ENCODE measurements at places on chromosomes 4 and X.

DNA sequence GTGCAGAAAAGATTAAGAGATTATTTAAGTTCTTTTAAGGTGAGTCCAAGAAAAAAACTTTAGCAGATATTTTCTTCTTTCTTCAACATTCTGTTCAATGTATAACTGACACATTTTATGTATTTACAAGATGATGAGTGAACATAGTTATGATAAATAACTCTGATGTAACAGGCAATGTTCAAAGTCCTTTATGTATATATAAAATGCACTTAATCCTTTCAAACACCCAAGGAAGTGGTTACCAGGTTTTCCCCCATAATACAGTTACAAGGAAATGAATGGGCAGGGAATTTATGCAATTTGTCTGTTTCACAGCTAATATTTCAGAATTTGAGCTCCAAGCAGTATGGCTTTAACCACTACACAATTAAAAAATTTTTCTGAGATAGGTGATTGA is 8.2 kb downstream of the CXCL3 start:
- DNase-seq, result no peak

DNA sequence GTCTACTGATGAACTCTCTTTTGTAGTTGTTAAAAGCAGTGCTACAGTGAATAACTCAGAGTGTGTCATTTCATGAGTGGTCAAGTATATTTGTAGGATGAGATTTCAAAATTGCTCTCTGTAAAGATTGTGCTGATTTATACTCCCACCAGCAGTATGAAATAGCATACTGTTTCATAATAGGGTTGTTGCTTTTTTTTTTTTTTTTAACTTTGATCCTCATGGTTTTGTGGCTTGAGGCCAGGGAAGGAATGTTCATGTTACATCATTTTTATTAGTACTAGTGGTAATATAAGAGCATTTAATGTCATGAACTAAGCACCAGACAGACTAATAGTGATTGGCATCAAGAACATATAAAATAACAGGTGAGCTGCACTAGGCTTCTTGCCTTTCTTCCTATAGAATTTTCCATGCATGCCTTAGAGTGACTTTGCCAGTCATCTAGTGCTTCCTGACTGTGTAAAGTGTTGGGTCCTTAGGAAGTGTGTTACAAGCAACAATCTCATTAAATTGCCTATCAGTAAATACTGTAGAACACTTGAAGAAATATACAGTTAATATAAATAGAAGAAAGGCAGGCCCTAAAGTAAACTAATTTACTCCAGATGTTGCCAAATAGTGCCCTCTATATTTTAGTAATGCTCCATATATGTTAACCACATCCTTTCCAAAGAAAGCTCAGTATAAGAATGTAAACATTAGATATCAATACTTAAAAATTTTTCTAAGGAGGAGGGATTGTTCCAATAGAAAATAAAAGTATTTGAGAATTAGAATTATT is 38.6 kb upstream of the MSMO1 start:
- DNase-seq, result no peak

- DNase-seq, result no peak
Observed at GRCh38 chr4:24395937-24396336, 188.4 kb downstream of the DHX15 start.

GRCh38 chr4:108227923-108228322 is 59.2 kb upstream of the LEF1 start:
- no peak for DNase-seq

DNA sequence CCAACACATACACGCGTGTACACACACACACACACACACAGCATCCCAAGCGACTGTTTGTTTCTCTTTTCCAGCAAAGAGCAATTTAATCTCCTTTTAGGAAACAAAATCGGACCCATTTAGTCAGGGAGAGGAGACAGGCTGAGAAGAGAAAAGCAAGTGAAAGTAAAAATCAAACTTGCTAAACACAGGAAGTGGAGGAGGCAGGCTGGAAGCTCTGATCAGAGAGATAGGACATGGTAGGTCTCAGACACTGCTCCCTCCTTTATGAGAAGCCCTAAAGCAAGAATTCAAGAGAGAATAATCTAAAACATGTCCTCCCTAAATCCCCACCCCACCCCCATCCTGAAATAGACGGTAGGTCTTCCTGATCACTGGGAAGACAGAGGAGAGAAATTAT is 62.3 kb downstream of the GPC3 start:
- DNase-seq, result no peak

- DNase-seq, result no peak
Observed at GRCh38 chr4:76584241-76585152, 149.5 kb downstream of the SHROOM3 start.

DNA sequence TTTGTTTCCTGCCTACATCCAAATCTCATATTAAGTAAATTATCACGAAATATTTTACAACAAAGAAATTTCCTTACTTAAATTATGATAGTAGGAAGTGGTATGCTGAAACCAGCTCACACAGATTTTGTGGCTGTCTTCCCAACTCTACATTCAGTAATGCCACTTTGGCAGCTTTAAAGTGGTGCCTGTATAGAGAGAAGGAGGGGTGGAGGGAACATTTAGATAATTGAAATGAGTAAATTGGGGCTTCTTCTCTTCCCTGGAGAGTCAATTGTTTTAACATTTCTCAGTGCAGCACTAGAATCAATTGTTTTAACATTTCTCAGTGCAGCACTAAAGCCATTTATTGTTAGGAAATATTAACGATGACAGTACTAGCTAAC is 1323.1 kb downstream of the PCDH7 start:
- no peak for DNase-seq

- no peak for DNase-seq
Observed at GRCh38 chr4:1654216-1654955, 29.7 kb downstream of the FAM53A start.

GRCh38 chr4:157741642-157742041 is 431.2 kb downstream of the GASK1B start:
- no peak for DNase-seq

- no peak for DNase-seq
Observed at GRCh38 chrX:53049127-53049517, 533 bp downstream of the GPR173 start.

DNA sequence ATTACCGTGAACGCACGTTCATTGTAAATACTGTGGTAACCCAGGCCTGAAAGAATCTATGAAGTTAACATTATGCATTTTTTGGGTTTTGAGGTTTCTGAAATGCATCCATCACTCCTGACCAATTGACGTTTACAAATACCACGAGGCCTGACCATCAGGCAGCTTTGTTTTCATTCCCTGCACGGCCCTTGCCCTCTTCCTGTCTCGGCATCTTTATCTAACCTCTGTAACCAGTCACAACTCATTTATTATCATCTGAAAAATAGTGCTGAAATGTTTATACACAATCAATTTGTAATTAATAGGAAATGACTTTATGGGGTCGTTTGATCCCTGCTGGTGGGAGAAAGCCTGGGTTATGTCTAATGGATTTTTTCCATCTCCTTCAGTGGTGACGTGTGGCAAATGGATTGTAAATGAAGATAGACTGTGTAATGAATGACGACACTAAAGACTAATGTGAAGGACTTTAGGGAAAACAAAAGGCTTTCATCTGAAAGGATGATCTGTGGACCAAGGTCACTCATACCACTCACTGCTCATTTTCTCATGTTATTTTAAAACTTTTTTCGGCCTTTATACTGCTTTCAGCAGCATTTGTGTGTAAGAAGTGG is 102.7 kb upstream of the SORBS2 start:
- DNase-seq, result no peak

GRCh38 chr4:140253556-140254027 is 99.6 kb upstream of the MAML3 start:
- no peak for DNase-seq

GRCh38 chr4:176270669-176271068 is 1.6 kb upstream of the ASB5 start:
- DNase-seq, result no peak

DNA sequence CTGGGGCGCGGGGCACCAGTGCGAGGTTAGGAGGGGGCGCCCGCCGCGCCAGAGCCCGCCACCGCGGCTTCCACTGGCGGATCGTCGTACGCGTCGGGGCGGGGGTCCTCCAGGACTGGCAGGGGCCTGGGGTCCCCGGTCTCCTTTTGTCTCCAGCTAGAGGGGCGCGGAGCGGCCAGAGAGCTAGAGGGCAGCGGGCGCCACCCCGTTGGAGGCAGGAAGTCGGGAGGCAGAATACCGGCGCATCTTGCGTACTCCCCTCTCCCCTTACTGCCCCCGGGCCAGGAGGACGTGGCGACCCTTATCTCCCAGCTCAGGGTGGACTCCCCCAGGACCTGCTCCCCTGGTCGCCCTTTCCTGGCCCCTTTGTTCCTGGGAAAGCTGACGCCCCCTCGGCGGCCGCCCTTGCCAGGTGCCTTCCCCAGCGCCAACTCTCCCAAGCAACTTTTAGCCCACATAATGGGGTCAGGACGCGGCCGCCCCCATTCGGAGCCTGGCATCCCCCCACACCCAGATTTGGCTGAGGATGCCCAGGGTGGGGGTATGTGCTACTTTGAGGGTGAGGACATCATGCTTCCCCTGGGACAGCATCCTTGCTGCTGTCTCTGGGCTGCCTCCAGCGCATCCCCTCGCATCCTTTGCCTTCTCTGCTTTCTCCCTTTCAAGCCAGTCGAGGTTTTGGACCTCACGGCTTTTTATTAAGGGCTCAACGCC is 933 bp downstream of the CNKSR2 start:
- DNase-seq, result no peak

- peak; percentile 19 for DNase-seq
Observed at GRCh38 chr4:24659241-24659961, 75.0 kb upstream of the DHX15 start.

- no peak for DNase-seq
Observed at GRCh38 chrX:65697915-65698796, 30.7 kb downstream of the MSN start.

DNA sequence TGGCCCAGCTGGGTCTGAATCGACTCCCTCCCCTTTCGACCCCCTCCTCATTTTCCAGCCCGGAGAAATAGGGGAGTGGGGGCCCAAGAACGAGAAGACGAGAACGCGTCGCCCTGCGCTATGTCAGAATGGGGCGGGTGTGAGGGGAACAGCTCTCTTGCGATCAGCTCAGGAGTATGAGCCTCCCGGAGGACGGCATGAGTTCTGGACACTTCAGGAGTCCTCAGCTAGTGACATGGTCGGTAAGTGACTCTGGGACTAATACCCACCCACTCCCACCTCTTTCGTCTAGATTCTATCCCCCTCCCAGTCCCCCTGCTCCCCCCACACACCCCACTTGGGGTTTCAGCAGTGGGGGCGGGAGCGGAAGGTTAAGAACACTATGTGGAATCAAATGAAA is 944 bp downstream of the KLF8 start:
- DNase-seq, result no peak

DNA sequence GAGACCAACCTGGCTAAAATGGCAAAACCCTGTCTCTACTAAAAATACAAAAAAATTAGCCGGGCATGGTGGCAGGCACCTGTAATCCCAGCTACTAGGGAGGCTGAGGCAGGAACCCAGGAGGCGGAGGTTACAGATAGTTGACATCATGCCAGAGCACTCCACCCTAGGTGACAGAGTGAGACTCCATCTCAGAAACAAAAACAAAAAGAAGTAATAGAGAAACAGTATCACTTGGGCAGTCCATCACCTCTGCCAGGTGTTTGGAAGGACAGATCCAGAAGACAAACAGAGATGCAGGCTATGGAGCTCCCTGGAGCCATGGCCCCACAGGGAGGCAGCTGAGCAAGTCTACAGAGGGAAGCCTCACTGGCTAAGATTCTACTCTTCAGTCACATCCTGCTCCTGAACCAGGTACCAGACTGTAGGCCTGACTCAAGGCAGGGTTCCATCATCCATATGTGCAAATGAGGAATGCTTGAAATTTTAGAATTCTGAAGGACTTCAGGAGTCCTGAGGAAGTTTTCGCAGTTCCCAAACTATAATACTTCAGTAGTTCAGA is 81.4 kb upstream of the CPEB2 start:
- no peak for DNase-seq

DNA sequence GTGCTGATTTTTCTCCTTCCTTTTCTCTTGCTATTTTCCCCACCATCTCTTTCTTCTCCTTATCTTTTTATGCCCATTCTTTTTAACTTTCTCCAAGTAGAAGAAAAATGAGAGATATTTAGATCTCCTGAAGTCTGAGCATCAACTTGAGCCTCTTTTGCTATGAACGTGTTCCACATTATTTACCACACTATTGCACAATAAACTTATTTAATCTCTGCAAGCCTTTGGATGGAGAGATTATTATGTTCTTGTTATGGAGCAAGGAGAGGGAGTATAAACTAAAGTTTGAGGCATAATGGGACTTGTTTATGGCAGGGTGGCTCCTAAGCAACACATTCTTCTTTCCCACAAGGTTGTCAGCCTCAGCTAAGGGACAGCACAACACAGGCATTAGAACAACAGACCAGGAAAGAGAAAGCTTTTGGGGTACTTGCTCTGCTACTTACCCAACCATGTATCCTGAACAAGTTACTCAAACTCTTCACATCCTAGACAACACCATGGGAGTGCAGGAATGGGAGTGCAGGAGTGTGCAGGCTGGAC is 365.5 kb upstream of the BOD1L1 start:
- DNase-seq, result no peak

- DNase-seq, result no peak
Observed at GRCh38 chr4:159035570-159035969, 67.3 kb upstream of the RAPGEF2 start.

- DNase-seq, result no peak
Observed at GRCh38 chr4:10667701-10668326, 16.8 kb downstream of the CLNK start.

DNA sequence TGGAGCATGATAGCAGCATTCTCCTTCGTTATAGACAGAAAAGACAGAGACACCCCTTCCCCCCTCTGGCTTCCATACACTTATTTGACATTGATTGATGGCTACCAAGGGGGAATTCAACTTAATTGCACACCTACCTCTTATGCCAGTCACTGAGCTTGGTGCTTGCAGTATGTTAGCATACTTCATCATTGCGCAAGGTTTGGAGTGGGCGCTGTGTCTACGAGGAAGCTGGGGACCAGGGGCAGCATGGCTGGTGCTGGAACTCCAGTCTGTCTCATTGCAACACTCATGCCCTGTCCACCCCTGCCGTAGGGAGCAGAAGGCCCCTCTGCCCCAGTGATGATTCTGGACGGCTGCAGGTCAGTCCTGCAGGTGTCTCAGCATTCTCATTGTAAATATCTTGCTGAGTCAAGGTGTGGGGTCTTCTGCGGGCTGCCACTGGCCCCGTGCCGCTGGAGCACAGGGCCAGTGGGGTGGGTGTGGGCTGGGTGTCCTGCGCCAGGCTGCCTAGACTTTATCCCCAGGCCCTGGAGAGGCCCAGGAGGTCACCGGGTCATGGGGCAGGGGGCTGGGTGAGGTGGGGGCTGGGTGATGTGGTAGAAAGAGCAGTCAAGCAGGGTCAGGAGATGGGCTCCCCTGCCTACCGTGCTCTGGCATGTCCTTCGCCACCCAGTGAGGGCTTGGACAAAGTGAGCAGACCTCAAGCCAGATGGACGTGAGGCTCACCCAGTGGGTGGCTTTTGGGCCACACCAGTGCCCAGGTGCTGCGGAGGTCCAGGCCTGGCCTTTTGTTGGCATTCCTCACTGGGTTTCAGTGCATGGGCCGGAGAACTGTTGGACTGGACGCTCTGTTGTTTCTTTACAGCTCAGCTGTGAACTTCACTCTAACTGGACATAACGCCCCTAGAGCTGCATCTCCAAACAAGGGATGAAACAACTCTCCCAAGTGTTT is 85.5 kb downstream of the PSAPL1 start:
- DNase-seq, result no peak

Measured in large intestine (tissue), 12 donors.